ENCODE measurements at places on chromosomes 11 and 22. TPM values are rescaled to one million over a fixed set of nuclear protein-coding genes. Genes with fewer than 3 reads are reported as not detected.

- peaks cover 10% of the 10 kb centered on the region for H3K4me1 ChIP-seq
- no peak overlapping the region for H3K27ac ChIP-seq
- no peak overlapping the region for H3K4me3 ChIP-seq
- H3K36me3 ChIP-seq: no peaks in the 10 kb centered on the region
- no peaks in the 10 kb centered on the region for H3K27me3 ChIP-seq
- peak; percentile 80 for DNase-seq
Observed at GRCh38 chr11:86918973-86919372, 36.2 kb downstream of the FZD4 start.

DNA sequence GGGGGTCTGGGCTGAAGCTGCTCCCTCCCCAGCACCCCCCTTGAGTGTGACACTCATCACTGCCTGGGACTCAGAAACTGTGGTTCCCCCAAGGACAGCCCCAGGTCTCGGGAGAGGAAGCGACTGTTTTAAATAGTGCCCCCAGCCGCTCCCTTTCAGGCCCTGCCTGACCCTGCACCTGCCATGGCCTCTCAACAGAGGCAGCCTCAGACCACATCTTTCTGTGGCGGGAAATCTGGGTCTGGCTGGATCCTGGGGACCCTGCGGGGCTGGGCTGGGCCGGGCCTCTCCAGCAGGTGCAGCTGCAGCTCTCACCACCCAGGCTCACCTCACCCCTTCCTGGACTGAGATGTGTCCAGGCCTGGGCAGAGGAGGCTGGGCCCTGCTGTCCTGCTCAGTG is 3.7 kb upstream of the IGLL1 start:
- no peaks in the 10 kb centered on the region for H3K27me3 ChIP-seq
- no peaks in the 10 kb centered on the region for H3K4me1 ChIP-seq

GRCh38 chr22:44429941-44430587 is 68.0 kb downstream of the RTL6 start:
- no peak for DNase-seq
- no peaks in the 10 kb centered on the region for H3K4me1 ChIP-seq
- H3K27ac ChIP-seq: no peak overlapping the region

DNA sequence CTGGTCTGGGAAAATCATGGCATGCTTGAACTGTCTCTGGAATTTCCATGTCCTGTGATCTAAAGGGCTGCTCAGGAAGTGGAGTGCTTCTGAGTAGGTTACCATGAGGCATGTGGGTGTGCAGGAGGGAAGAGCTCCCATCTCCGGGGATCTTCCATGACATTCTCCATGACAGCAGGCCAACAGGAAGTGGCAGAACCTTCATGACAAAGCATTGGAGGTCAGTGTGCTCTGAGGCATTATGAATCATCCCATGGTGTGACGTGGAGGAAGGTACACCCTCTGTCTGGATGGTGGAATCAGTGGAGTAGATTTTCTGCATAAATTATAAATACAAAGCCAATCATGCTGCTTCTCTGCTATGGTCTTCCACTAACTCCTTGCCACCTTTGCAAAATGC is 139.6 kb upstream of the E2F8 start:
- peaks cover 14% of the 10 kb centered on the region for H3K4me1 ChIP-seq
- H3K27ac ChIP-seq: peak overlapping the region; percentile 71
- peak; percentile 87 for DNase-seq
- no peak overlapping the region for H3K4me3 ChIP-seq
- H3K27me3 ChIP-seq: no peaks in the 10 kb centered on the region
- H3K36me3 ChIP-seq: no peaks in the 10 kb centered on the region

Gene MDK
- 44.6 TPM for total RNA-seq

Gene TBX10
- not detected for total RNA-seq

Gene KRTAP5-6
- not detected for total RNA-seq

Data from fibroblast of lung (primary cell).